Dorsolateral prefrontal cortex (tissue), 122 donors: ENCODE measurements at places on chromosomes 5 and 9.

- no peak for DNase-seq
These were observed 152.9 kb upstream of the PITX1 start for GRCh38 chr5:135186662-135187522.

DNA sequence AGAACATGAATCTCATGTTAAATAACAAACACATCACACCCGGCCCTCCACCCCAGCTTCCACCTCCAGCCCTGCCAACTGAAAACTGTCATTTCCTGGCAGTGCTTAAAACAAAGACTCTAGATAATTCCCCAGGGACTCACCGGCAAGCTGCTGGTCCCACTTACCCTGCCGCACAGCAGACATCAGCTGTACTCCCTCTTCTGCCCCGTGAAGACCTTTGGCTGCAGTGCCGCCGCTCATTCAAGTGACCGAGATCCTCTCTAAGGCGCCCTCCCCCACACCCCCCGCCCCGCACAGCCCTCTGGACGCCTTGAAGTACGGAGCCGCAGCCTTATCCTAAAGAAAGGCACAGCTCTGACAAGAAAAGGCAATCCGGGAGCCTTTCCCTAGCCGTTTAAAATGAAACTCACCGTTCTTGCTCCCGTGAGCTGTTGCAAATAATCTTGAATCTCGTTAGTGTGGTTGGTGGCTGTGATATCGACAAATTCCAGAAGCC lies 434 bp downstream of the GLRX start:
- DNase-seq = no peak

DNA sequence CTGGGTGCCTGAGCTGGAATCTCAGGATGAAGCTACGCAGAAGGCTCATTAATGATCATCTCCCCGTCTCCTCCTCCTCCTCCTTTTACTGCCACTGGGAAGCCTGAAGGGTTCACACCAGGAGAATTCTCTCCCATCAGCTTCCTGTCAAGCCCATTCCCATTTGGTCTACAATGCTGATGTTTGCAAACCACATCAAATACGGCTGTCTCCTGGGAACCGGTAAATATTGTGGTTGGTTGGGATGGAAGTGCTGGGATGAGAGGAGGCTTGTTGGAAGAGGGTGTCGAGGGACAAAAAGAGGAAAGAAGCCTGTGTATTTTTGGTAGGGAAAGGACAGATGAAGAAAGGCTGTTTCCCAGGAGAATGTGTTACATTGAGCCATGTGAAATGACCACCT lies 13.2 kb upstream of the S1PR3 start:
- DNase-seq = no peak

- DNase-seq = no peak
These were observed 61.3 kb upstream of the SPOCK1 start for GRCh38 chr5:137560420-137560819.

DNA sequence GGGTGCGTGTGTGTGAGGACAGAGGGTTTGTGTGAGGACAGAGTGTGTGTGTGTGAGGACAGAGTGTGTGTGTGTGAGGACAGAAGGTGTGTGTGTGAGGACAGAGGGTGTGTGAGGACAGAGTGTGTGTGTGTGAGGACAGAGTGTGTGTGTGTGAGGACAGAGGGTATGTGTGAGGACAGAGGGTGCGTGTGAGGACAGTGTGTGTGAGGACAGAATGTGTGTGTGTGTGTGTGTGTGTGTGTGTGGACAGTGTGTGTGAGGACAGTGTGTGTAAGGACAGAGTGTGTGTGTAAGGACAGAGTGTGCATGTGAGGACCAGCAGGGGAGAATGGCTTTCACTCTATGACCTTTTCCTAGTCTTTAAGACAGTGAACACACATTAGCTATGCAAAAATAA lies 63.1 kb upstream of the UBAC1 start:
- DNase-seq = no peak

GRCh38 chr5:177049285-177049684 lies 26.8 kb downstream of the ZNF346 start:
- DNase-seq = no peak

DNA sequence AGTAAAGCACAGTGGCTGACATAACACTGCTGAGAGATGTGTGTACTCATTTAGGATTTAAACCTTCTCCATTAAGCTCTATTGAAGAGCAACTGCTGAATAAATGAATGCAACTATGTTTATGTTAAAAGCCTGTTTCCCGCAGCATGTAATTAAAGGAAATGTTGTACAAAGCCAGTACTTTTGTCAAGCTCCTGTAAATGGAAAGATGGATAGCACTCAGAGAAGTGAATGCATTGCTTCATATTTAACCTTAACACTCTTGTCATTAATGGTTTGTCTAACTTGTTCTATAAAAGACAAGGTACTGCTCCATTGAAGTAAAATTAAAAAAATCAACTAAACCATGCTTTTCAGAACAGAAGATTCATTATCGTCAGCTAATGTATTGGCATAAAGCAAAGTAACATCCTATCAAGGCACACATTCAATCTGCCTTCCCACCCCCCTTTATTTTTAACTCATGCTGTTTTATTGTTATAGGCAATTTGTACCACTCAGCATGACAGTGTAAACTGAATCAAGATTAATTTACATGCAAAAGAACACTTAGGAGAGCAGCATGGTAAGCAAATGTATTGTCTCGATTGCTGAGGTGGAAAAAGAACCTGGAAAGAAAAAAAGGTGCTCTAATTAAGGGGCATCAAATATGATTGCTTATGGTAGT lies 240.9 kb upstream of the TBCA start:
- DNase-seq = no peak

DNA sequence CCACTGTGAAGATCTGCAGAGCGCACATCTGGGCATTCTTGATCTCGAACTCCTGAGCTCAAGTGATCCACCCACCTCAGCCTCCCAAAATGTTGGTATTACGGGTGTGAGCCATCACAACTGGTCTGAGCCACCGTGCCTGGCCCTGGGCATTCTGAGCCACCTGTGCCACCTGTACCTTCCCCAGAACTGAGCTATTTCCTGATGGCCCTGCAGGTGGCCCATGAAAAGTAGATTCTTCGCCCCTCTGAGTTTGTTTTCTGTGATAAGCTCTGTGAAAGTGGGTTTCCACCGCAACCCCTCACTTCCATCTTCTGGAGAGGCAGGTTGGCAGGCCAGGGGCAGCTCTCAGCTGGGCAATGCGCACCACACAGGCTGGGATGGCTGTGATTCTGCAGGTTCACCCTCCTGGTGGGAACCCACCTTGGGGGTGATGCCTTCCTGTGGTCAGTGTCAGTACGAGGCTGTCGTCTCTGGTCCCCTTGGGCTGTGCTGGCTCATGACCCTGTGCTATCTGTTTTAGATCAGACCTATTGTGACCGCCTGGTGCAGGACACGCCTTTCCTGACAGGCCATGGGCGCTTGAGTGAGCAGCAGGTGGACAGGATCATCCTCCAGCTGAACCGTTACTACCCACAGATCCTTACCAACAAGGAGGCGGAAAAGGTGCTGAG lies 11.3 kb downstream of the CARD19 start:
- DNase-seq = peak; percentile 25

DNA sequence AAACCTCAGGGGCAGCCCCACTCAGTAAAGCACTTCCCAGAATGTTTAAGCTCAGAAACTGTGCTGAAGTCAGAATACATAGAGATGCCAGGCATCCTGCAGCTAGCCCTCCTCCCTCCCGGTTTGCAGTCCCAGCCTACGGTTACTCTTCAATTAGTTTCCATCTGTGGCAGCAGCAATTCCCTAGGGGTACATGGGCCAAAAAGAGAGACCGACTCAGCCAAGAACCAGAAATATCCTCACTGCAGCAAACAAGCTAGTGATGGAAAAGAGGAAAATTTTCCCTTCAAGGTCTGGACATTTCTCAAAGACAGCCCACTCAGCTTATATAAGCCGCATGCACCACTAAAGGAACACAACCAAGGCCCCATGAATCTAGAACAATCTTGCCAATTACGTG lies 89.1 kb upstream of the PPP2R2B start:
- DNase-seq = peak; percentile 56

DNA sequence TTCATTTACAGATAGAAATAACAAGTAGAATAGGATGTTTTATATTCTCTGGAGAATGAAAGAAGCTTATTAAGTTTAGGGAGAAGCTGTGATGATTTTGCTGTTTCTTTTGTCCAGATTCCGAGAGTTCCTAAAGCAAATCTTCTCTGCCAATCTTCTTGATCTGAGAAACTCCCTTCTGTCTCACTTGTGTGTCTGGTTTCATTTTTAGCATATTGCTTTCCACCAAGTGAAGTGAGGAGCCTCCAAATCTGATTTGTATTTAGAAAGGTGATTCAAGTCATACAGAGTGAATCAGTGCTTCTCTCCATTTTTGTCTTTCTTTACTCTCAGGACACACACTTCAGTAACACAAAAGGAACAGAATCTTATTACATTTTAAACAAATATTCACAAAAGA lies 48.4 kb downstream of the STX17 start:
- no peak for DNase-seq

- DNase-seq = no peak
These were observed 99.6 kb upstream of the RAPGEF1 start for GRCh38 chr9:131839281-131840084.
